ENCODE measurements at places on chromosomes 16 and 17. TPM values are rescaled to one million over a fixed set of nuclear protein-coding genes. Genes with fewer than 3 reads are reported as not detected.
A peak's percentile ranks its signal among the peaks of the same experiment; 100 is the strongest.

Gene MYH13
- total RNA-seq, result not detected

Gene SHPK
- 14.5 TPM for total RNA-seq

Gene SDR42E1
- total RNA-seq, result 10.5 TPM

Gene TEX14
- 0.32 TPM for total RNA-seq

Gene CRLF3
- 11.6 TPM for total RNA-seq

Gene SLC5A10
- total RNA-seq, result not detected

Gene NXPH3
- 2.9 TPM for total RNA-seq

Gene HEATR9
- 0.09 TPM for total RNA-seq

Gene ZNF469
- total RNA-seq, result 3.7 TPM

Gene NT5M
- 3.2 TPM for total RNA-seq

Gene KRTAP4-4
- not detected for total RNA-seq

DNA sequence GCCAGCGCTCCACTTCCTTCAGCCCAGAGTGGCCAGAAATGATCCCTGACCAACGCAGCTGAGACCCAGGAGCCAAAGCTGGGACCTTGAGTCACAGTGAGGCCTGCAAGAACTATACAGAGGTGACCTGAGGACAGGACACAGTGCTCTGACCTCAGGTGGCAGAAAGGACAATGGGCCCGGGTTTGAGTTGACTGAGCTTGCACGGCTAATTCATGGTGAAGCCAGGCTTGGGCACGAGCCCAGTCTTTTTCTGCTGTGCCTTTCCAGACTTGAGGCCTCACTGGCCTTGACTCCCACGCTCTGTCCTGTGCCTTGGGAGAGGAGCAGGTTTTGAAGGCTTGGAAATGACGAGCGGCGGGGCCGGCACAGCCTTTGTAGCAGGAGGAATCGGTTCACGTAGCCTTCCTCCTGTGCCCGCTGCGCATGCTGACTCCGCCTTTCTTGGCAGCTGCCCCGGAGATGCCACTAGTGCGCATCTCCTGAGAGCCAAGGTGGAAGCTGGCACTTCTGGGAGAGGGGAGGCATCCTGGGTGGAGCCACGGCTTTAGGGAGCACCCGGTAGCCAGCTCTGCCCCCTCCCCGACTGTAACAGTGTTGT lies 34.9 kb downstream of the NDEL1 start:
- peak; percentile 54 for DNase-seq

DNA sequence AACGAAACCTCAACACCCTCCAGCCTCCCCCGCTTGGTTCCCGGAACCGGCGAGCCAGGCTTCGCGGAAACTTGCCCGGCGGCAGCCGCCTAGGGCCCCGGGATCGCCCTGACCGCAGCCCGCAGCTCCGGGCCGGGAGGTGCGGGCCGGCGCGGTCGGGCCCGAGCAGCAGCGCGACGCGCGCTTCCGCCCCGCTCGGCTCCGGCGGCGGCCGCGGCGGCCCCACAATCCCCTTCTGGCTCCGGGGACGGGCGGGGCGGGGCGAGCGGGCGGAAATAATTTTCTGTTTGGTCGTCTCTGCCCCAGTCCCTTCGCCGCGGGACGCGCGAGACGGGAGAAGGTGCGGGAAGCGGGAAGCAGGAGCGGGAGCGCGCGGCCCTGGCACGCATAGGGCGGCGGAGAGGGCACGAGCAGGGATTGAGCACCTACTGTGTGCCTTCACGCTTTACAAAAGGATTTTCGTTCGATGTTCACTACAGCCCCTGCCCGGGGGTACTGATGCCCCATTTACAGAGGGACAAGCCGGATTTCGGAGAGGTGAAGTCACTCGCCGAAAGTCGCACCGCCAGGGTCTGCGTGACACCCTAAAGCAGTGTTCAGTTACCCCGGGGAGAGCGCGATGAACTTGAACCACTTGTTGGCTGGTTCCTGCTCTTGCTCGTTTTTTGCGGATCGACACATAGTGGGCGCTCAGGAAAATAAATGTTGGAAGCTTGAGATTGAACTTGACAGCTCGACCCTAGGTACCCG lies 2.7 kb upstream of the MLLT6 start:
- peak; percentile 84 for DNase-seq

DNA sequence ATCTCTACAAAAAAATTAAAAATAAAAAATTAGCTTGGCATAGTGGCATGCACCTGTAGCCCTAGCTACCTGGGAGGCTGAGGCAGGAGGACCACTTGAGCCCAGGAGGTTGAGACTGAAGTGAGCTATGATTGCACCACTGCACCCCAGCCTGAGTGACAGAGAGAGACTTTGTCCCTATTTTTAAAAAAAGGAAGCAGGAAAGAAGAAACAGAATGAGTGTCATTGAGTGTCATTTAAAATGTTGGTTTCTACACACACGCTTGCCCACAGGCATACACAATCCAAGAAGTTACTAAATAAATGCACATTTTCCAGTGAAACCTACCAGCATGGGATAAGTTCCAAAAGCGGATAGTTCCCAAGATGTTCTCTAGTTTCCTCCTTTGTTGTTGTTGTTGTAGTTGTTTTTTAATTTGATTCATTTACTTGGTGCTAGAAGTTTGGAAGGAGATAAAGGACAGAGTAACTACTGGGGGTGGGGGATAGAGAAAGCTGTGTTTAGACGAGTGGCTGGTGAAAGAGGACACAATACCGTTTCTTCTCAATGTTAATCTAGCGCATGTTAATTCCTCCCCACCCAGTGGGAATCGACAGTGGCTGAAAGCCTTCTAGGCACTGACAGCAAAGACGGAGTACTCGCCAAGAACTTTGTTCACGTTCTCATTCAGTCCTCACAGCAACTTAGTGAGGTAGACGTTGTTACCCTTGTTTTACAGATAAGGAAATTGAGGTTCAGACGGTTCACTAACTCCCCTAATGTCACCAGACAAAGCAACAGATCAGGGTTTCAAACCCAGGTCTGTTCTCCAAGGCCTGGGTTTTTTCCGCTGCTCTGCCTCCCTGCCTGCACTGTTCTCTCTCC lies 17.3 kb downstream of the MRPS23 start:
- DNase-seq, result no peak

DNA sequence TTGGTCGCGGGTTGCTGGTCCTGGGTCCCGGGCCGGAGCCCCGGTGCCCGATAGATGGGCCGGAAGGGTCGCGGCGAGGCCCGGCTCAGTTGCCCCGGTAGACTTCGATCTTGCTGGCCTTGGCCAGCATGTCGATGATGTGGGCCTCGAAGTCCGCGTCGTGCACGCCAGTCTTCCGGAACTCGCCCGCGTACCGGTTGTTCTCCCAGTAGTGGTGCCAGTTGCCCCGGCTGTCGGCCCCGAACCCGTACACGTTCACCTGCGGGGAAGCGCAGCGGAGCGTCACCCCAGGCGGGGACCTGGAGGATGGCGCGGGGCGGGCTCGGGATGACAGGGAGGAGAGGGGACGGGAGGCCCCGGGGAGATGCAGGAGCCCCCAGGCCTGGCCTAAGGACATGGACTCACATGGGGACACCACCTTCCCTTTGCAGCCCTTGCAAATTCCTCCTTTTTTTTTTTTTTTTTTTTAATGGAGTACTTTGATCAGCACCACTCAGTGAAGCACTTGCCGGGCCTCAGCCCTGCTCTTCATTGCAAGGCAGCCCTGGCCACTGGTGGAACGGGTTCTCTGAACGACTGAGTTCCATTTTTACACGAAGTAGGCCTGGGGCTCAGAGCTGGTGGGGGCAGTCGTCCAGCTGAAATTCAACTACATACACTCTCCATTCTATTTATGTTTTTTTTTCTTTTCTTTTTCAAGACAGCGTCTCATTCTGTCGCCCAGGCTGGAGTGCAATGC lies 35.1 kb downstream of the DDX19A start:
- no peak for DNase-seq

DNA sequence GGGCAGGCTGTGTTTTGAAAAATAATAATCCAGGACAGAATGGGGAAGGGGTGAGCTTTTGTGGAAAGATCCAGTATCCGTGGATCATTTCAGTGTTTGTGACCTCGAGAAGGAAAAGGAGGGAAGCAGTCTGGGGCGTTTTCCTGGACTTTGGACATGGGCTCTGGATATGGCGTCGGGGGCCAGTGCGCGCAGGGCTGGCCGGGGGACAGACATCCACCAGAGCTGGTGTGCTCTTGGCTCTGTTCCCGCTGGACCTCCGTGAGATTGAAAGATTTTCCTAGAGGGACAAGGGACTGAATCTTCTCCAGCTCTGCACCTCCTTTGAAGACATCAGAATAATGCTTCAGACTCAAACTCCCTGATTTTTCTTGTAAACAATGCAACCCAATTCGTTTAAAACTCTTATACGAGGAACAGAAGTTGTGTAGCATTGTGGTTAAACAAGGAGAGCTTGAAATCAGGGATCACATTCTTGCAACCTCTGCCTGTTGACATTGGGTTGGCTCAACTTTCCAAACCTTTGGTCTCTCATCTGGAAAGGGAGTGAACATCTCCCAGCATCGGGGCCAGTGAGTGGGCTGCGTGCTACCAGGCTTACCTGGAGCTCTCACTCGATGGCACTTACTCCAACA lies 75.9 kb downstream of the C16orf95 start:
- no peak for DNase-seq

- DNase-seq, result peak; percentile 92
These were observed 1.5 kb downstream of the HCFC1R1 start for GRCh38 chr16:3022208-3022683.

Data from mucosa of gallbladder (tissue), 1 donor.